ENCODE measurements at places on chromosomes 5 and 9.

DNA sequence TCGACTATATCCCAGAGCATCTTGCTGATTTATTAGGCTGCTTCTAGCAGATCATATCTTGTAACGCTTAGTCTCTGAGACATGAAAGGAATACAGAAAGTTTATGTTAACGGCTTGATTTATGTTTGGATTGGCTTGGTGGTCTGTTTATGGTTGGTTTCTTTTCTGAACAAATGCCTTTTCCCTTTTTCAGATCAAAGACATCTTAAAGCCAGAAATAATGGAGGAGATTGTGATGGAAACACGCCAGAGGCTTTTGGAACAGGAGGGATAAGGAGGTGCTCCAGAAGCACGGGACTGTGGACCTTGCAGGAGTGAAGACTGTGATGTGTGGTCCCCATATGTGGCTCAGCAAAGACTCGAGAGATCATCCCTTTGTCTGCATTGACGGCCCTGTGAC lies 9.9 kb downstream of the EXOSC2 start:
- no peak for DNase-seq
- no peaks in the 10 kb centered on the region for H3K27me3 ChIP-seq
- no peaks in the 10 kb centered on the region for H3K4me1 ChIP-seq
- H3K36me3 ChIP-seq, result no peaks in the 10 kb centered on the region
- no peak overlapping the region for H3K4me3 ChIP-seq

DNA sequence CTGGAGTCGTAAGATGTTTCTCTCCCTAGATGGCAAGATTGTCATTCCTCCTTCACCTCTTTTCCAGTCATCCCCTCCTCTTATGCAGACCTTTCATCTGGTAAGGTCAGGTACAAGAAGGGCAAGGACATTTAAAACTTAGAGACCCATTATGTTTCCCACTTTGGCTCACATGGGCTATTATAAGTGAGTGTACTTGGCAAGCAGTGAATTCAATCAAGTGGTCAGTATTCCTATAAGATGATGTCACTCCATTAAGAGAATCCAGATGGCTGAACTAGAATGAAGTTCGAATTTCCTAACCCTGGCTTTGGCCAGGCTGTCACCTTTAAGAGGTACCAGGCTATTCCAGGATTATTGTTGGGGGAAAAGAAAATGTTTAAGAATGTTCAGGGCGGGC lies 32.2 kb downstream of the ZNF131 start:
- no peaks in the 10 kb centered on the region for H3K36me3 ChIP-seq
- no peak overlapping the region for H3K4me3 ChIP-seq
- no peaks in the 10 kb centered on the region for H3K27me3 ChIP-seq
- no peaks in the 10 kb centered on the region for H3K4me1 ChIP-seq
- no peak overlapping the region for H3K27ac ChIP-seq

DNA sequence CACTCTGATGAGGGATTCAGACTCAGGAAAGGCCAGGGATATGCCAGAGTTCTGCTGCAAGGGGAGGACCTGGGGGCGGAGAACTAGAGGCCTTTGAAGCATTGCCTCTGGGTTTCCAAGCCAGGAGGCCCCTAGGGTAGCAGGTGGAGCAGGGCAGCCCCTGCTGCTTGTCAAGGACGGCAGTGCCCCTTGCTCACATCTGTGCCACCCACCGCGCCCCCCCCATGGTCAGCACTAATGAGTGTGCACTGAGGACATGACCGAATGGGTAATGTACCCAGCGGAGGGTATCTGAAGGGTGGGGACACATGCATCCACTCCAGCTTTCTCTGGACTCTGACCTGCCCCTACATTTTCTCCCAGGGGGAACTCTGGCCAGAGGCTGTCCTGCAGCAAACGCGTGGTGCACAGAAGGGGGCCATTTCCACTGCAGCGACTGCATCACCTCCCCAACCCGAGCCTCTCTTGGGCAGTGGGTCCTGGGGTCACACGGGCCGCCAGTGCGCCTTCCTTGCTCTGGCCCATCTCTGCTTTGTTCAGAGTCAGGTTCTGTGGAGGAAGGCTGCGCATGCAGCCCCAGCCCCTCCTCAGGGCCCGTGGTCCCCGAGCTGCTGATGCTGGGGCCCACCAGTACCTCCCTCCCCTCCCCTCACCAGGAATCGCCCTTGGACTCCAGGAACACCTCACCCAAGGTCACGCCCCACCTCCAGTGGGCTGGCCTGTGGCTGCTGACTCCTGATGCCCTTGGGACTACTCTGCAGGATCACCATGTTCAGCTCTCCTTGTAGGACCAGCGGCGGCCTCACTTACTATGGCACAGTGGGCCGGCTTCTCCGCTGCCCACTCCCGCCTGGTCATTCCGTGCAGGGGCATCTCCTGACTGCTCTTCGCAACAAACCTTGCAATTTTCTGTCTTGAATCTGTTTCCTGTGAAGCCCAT lies 31.2 kb downstream of the STC2 start:
- H3K27ac ChIP-seq, result no peak overlapping the region
- no peaks in the 10 kb centered on the region for H3K36me3 ChIP-seq
- DNase-seq, result no peak
- H3K27me3 ChIP-seq, result no peaks in the 10 kb centered on the region
- H3K4me3 ChIP-seq, result no peak overlapping the region

DNA sequence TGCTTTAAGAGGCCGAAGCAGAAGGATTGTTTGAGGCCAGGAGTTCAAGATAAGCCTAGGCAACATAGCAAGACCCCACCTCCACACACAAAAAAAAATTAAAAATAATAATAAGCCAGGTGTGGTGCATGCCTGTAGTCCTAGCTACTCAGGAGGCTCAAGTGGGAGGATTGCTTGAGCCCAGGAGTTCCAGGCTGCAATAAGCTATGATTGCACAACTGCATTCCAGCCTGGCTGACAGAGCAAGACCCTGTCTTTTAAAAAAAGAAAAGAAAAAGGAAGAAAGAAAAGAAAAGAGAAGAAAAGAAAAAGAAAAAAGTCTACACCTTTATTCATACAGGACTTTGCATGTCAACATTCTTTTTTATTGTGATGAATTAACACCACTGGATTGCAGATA lies 2125.8 kb downstream of the MAT2B start:
- no peaks in the 10 kb centered on the region for H3K27me3 ChIP-seq
- no peak for DNase-seq
- no peaks in the 10 kb centered on the region for H3K36me3 ChIP-seq

Measured in breast epithelium (tissue), 4 donors.